ENCODE measurements at places on chromosomes 7 and 10.

- peak; percentile 76 for DNase-seq
Observed at GRCh38 chr7:99040104-99040958, 103.6 kb downstream of the SMURF1 start.

GRCh38 chr10:131949041-131949862 is 32.5 kb downstream of the BNIP3 start:
- DNase-seq = no peak

GRCh38 chr7:43666938-43667337 is 62.4 kb downstream of the COA1 start:
- DNase-seq = no peak

GRCh38 chr7:98681511-98681910 is 64.4 kb downstream of the NPTX2 start:
- no peak for DNase-seq

GRCh38 chr10:81674941-81675340 is 200.1 kb upstream of the NRG3 start:
- DNase-seq = no peak

GRCh38 chr7:50826371-50827172 is 43.9 kb upstream of the GRB10 start:
- no peak for DNase-seq

GRCh38 chr7:73966941-73967831 is 60.8 kb upstream of the ELN start:
- DNase-seq = no peak

GRCh38 chr10:98172073-98172472 is 37.6 kb downstream of the R3HCC1L start:
- DNase-seq = no peak

- DNase-seq = no peak
Observed at GRCh38 chr7:55191926-55192692, 173.0 kb upstream of the LANCL2 start.

DNA sequence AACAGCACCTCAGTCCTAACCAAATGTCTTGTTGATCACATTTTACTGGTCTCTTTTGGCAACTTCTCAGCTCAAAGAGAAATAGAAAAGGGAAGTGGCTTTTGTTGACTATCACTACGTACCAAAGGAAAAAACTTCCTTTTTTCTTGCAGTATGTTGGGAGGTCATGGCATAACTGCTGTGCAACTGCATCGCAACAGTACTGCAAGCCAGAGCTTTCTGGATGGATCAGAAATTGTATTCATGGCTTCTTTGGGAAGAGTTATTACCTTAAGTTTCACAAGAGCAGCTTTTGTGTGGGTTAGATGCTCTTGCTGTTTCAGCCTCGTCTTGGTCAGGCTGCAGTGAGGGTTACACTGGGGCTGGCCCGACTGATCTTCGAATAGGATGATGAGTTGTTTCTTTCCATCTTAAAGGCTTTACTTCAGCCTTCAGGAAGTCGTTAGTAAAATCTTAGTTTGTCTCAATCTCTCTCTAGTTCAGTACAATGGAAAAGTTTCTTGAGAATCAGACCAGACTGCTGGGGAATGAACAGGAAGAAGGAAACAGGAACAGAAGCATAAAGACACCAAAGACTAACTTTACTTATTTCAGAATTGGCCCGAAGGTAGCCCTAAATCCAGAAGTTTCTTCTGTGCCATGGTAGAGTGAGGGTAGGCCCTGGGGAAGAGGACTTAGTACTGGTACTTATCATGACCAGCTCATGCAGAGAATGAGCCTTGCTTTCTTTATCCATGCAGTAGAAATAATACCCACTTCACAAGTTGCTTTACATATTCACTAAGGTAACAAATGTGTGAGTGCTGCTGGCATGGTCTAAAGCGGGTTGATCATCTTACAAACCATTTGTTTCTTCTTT is 153.6 kb downstream of the CELF2 start:
- no peak for DNase-seq

DNA sequence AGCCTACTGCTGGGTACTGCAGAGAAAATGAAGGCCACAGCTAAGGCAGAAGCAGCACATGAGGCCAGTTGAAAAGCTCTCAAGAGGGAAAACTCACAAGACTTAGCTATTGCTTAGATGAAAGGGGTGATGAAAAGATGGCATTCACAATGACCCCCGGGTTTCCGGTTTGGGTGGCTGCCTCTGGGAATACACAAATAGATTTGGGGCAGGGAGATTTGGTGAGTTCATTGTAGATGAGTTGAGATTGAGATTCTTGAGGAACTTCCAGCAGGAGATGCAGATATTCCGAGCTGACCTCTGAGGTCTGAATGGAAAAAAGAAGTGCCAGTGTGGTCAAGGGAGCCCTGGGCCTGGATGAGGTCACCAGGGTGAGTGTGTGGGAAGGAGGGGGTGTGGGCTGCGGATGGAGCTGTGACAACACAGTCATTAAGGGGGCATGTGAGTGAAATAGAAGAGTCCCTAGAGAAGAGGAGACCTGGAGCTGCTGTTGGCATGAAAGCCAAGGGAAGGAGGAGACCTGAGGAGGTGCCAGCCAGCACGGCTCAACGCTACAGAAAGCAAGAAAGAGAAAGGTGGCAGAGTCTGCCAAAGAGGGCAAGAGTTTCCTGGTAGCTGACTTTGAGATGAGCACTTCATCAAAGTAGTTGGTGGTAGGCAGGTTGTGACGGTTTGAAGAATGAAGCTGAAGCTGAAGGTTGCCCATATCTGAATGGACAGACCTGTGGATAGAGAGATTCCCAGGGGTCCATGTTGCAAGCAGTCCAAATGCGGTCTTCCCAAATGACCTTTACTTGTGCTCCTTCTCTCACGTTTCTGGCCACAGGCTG is 43.7 kb downstream of the HIF1AN start:
- DNase-seq = no peak

GRCh38 chr10:4456279-4456678 is 369.7 kb upstream of the AKR1E2 start:
- no peak for DNase-seq

GRCh38 chr7:94605031-94605430 is 50.9 kb downstream of the SGCE start:
- DNase-seq = no peak

GRCh38 chr7:27151341-27151930 is 947 bp downstream of the HOXA3 start:
- no peak for DNase-seq

DNA sequence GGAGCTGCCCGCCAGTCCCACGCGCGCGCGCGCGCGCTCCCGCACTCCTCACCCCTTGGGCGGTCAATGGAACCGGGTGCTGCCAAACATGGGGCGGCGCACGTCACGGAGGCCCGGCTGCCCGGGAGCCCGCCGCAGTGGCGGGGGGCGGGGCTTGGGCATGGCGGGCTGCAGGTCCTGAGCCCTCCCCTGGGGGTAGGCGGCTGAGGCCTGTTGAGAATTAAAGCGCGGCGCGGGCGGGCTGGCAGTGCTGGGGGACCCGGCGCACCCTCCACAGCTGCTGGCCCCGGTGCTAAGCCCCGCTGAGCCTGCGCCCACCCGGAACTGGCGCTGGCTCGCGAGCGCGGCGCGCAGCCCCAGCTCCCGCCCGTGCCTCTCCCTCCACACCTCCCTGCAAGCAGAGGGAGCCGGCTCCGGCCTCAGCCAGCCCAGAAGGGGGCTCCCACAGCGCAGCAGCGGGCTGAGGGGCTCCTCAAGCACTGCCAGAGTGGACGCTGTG is 634.2 kb downstream of the ANKRD7 start:
- DNase-seq = no peak

GRCh38 chr7:151659219-151659618 is 139.5 kb upstream of the RHEB start:
- no peak for DNase-seq

- DNase-seq = no peak
Observed at GRCh38 chr10:121088524-121088923, 237.4 kb downstream of the WDR11 start.

GRCh38 chr7:25675789-25676474 is 447.6 kb upstream of the NPVF start:
- DNase-seq = no peak

DNA sequence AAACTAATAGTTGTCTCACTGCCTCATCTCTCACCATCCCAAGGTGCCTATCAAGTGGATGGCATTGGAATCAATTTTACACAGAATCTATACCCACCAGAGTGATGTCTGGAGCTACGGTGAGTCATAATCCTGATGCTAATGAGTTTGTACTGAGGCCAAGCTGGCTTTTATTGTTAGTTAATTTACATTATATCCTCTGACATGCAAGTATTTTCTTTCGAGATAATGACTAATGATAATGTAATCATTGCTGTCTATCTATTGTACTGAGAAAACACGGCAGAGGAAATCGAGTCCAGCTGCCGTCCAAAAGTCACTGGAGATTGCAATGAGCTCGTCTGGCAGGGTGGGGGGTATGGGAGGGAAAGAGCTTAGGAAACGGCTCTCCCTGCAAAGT is 172.4 kb upstream of the LANCL2 start:
- no peak for DNase-seq

DNA sequence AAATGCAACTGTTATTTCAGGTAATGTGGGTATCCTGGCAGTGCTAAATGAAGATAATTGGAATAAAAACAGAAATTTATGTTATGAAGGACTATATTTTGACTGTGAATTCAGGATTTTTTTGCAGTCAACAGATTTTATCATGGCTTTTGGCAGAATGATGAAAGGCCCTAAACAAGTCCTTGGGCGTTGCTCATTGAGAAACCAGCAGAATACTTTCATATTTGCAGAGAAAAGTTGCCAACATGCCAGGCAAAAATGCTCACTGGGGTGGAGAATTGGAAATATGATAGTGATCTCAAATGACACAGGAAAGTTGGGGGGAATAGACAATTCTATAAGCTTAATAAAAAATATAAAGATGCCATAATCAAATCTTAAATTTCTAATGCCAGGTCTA is 121.1 kb downstream of the GPR85 start:
- no peak for DNase-seq

GRCh38 chr7:107982918-107983389 is 20.0 kb downstream of the LAMB1 start:
- no peak for DNase-seq

DNA sequence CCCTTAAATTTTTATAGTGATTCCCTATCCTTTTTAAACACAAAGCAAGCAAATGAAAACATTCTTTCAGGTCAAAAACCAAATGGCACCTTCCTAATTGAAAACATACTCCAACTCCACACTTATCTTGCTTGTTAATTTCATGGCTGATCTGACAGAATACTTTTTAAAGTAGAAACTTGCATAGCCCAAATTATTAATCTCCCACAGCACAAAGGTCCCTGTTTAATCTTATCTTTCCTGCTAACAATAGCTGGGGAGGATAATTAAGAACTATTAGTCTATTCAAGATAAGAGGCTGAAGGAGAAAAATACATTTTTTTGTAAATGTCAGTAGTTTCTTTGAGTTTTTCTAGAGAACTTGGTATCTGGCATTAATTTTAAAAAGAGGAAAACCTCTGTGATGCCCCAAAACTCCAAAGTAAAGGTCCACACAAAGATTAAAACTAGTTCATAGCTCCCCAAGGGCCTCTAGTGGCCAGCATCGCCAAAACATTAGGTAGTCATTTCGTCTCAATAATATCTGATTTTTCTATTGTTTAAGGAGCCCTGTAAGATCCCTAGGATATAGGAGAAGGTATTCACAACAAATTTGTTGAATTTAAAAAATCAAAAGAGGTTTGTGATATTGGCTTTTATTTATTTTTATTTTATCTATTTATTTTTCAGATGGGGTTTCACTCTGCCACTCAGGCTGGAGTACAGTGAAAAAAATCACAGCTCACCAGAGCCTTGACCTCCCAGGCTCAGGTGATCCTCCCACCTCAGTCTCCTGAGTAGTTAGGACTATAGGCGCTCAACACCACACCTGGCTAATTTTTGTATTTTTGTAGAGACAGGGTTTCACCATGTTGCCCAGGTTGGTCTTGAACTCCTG is 14.7 kb downstream of the CDNF start:
- no peak for DNase-seq

DNA sequence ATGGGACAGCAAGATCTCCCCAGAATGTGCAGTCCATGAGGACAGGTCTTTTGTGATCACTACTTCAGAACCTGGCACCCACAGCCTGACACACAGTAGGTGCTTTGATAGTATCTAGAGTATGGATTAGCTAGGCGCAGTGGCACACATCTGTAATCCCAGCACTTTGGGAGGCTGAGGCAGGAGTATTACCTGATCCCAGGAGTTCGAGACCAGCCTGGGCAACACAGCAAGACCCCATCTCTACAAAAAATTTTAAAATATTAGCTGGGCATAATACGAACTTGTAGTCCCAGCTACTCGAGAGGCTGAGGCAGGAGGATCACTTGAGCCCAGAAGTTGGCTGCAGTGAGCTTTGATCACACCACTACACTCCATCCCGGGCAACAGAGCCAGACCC is 22.3 kb upstream of the ARPC1B start:
- no peak for DNase-seq

DNA sequence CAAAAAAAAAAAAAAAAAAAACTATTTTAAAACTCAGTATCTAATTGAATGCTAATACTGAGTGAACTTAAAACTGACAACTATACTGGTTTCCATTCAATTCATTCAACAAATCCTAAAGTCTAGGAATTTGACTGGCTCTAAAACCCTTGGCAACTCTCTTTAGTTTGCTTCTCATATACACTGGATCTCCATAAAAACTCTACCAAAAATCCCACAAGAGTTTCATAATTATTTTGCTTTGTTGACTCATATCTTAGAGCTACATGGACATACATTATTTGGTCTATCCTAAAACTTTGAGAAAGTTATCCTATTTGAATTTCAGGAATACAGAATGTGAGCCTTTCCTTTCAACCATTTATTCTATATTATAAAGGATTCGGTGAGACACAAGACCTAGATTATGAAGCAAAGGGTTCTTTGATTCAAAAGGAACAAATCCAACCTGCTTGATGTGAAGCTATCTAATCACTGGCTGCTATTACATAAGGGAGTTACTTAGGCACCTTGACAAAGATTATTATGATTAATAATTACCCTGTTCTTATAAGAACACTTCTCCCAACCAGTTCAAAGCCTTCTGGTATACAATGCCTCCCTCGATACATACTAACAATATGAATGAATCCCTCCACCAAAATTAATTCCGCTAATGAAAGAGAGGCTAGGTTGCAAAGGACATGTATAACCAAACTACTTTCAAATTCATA is 15.8 kb upstream of the KMT2E start:
- DNase-seq = no peak

DNA sequence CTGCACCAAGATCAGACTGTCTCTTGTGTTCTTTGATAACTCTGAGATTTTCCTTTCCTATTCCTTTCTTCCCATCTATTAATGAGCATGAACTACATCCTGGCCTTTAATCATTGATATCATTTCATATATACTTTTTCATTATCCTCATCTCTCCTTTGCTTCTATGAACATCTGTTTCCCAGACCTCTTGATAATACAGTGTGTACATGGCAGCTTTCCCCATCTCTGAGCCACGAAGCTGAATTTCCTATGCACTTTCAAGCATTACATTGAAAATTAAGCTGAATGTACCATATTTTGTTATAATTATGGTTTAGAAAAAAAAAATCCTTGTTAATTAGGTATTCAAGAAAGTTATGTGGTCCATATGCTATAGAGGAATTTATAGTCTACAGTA is 60.9 kb upstream of the CREB5 start:
- DNase-seq = no peak

- DNase-seq = no peak
Observed at GRCh38 chr7:19290968-19291367, 145.7 kb upstream of the FERD3L start.

Measured in hematopoietic multipotent progenitor cell treated with erythropoietin and hydrocortisone succinate and interleukin-3 and kit ligand, for 17 days (in vitro differentiated cells).